ENCODE measurements at places on chromosomes 2 and 18.

DNA sequence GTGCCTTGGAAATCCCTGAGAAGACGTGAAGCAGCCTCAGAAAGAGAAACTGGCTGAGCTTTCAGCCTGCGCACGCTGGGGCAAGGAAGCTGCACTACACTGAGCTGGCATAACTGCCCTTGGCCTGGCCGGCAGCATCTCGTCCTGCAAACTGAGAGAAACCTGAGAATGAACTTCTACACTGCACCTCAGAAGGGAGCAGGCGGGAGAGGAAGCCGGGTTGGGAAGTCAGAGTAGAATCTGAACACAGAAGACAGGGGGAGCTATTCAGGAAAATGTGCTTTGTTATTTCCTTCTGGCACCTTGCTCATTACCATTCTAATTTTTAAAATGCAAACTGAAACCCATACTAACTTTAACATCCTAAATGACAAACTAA is 70.9 kb downstream of the ZEB2 start:
- no peak for DNase-seq

DNA sequence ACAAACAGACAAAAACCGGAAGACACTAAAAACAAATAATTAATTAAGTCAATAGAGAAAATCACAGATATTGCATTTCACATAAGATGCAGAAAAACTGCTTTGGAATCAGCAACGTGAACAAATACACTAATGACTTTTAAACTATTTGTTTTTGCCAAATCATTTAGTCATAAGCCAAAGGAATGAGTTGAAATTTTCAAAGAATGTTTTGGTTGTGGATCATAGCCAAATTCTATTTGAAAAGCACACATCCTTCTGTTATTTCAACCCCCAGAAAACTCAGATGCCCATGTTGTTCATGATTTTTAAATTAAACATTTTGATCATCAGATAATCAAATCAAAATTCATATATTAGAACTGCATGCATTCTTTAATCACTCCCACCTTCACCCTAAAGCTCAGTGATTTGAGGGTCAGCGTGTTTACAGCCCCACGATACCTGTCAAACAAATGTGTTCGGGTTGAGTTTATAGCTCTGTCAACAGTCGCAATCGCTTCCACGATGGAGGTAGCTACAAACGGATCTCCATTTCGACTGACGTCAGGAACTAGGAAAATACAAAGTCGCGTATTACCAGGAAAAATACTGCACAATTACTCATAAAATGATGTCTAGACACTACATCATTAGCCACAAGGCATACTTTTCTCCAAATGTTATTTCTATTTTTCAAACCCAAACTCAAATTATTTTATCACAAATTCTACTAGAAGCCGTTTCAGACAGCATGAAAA is 90.2 kb downstream of the PXDN start:
- DNase-seq, result no peak

DNA sequence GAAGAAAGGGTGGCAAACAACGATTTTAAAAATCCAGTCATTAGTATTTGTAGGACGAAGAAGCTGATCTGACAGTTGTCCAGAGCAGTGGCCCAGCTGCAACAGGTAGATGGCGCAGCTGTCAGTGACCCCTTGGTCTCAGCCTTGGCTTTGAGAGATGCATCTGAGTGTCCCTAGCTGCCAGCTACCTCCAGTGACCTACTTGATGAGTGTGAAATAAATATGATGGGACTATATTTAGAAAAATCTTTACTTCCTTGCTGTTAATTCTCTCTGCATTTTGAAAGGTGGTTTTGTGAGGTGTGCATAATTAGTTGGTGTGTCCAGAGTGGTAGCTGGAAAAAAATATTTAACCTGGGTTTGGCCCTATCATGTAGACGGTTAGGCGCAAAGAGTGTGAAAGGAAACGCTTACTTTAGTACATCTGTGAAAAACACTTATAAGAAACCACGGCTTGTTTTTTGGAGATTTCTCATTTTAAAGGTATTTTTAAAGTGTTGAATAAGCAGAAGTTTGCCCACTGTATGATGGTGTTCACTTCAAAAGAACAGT is 963 bp downstream of the INPP1 start:
- no peak for DNase-seq

DNA sequence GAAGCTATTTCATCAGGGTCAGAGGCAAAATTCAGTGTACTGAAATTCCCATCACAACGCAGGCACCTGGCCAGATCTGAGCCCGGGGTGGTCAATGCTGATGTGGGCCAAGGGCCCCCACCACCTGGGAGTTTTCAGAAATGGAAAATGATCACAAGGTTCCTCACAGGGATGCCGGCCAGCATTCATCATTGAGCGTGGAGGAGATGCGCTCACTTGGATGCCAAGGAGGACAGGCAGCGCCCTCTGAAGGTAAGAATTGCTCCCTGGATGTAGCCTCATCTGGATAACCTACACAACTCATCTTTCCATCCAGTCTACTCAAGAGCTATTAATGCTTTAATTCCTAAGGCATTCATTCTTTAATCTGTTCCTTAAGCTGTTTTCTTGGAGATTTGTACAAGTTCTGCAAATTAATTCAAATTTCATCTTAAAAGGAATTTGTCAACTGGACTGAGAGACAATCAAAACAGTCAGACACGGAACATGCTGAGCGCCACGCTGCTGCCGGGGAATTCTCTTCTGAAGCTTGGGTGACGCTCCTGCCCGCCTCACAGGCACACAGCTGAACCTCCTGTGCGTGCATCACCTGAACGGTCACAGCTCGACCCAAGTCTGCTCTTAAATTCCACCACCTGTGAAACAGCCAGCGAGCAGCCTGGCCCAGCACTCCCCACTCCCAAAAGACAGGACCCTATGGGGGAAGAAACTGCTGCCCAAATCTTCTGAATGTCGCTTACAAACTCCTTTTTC is 206.7 kb downstream of the HDAC4 start:
- DNase-seq, result no peak

DNA sequence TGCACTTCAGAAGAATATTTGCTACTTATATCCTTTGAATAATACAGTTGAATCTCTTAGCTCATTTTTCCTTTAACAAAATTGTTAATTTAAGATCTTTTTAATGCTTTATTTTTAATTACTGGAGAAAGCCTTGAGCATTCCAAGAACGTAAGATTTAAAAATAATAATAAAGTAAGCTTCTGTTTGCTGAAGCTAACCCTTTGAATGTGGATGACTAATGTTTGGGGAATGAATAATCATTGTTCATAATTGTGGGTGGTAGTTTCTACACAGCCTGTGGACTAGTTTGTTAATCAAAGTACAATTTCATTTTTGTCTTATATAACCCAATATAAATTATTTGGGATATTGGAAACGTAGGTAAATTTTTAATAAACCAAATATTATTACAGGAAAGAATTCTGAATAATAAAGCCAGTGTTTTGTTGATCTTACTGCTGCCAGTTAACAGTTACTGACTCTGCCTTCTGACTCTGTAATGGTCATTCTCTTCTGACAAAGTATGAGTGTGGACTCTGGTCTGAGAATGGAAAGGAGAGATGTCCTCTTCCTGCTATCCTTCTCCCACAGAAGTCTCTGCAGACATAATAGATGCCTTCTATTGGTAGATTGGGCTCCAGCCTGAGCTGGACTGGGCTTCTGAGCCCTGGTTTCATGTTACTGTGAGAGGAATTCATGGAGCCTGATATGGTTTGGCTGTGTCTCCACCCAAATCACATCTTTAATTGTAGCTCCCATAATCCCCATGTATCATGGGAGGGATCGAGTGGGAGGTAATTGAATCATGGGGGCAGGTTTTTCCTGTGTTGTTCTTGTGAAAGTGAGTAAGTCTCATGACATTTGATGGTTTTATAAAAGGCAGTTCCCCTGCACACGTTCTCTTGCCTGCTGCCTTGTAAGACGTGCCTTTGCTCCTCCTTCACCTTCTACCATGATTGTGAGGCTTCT is 292.7 kb upstream of the SLC39A10 start:
- DNase-seq, result no peak

DNA sequence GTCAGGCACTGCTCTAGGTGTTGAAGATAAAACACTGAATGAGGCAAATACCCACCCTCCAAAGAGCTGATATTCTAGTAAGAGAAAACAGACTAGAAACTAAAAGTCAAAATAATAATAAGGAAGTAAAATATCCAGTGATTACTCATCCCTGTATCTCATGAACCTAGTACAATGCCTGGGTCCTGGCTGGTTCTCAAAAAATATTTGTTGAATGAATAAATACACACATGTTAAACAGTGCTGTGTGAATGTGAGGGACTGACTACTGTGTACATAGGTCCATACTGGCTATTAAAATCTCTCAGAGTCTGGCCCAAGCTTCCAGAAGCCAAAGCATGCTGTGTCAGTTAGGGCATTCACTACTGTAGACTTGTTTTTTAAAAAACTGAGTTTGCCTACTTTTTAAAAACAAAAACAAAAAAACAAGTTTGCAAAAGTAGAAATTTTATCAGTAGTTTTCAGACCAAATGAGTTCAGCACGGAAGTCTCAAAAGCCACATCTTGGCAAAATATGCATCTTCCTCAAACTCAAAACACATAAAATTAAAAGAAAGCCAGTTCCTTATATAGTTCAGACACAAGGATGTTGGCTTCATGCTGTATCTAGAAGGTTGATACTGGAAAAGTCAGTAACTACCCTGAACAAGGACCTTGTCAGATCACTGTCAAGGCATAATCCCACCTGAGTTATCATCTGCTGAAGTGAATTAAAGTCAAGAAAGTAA is 136.2 kb downstream of the THADA start:
- no peak for DNase-seq

DNA sequence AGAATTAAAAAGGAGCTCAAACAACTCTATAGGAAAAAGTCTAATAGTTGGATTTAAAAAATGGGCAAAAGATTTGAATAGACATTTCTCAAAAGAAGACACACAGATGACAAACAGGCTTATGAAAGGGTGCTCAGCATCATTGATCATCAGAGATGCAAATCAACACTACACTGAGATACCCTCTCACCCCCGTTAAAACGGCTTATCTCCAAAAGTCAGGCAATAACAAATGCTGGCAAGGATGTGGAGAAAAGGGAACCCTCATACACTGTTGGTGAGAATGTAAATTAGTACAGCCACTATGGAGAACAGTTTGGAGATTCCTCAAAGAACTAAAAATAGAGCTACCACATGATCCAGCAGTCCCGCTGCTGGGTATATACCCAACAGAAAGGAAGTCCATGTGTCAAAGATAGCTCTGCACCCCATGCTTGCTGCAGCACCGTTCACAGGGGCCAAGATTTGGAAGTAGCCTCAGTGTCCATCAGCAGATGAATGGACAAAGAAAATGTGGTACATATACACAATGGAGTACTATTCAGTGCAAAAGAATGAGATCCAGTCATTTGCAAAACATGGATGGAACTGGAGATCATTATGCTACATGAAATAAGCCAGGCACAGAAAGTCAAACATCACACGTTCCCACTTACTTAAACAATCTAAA is 46.7 kb upstream of the B3GNT7 start:
- no peak for DNase-seq

GRCh38 chr18:41665210-41665609 is 289.8 kb upstream of the PIK3C3 start:
- DNase-seq, result no peak

DNA sequence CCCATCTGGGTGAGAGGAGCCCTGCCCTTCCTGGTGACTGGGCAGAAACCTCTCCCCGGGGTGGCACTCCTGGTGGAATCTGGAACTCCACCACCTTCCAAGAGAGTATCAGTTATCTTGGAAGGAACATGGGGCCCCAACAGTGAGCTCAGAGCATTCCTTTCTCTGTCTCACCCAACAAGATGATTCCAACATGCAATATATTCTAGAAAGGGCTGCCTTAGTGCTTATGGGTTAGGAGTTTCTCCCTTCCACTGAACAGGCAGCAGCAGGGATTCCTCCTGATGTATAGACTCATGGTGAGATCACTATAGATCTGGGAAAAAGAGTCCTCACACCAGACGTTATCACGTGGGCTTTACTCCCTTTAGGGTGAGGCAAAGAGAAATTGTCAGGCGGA is 147.1 kb downstream of the COL4A4 start:
- no peak for DNase-seq

DNA sequence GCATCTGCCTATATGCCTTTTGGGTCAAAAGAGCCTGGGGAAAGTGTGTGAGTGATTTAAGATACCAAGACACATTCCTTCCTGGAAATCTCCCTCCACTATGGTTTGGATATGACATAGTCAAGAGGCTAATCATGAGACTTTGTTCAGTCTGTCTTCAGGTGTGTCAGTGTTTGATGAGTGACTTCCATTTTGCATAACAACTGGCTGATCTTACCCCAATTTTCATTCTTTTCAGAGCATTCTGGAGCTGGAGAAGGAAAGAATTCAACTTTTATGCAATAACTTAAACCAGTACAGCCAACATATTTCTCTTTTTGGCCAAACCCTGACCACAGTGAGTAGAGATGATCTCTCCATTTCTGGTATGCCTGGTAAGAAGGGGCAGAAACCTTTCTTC is 39.4 kb downstream of the SPC25 start:
- DNase-seq, result no peak

- DNase-seq, result no peak
Measured at GRCh38 chr2:43887176-43887575, 48.4 kb downstream of the ABCG8 start.

- DNase-seq, result no peak
Measured at GRCh38 chr2:45446016-45446415, 165.1 kb downstream of the SRBD1 start.

- DNase-seq, result no peak
Measured at GRCh38 chr2:77666251-77666980, 144.2 kb upstream of the LRRTM4 start.

- no peak for DNase-seq
Measured at GRCh38 chr2:8740136-8740535, 58.3 kb downstream of the ID2 start.

DNA sequence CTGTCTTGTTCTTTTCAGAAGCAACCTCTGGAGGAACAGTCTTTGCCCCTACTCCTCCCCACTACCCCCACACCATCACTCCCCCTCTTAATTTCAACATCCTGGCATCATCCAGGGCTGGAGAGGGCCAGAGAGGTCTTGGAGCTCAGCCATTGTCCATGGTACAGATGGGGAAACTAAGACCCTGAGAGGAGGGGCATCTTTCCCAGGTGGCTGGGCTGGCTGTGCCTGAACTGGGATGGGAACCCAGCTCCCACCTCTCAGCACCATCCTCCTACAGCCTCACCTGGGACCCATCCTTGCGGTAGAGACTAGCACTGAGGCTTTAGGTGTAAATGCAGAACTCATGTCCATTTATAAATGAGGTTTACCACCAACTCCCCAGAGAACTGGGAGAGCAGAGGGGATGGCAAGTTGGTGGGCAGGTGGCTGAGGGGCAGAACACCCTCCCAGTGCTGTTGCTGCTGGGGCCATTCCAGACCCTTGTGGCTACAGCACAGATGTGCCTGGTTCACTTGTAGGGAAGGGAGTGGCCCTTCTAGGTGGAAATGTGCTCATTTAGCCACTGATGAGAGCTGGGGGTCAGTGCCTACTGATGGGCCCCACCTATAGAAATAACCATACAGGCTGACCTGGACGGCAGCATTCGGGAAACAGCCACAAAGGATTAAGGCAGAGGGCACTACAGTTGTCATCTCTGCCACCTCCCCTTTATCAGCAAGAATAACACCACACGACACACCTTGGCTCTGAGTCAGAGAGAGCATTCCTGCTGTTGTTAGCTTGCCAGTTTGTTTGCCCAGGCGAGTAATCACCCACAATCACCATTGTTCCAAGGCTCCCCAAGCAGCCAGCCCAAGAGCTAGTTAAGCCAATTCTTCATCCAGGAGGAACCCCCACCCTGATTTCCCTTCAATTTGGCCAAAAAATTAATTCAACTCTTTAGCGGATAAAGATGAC is 2.1 kb downstream of the MLPH start:
- DNase-seq, result no peak

GRCh38 chr2:49360407-49360767 is 206.1 kb upstream of the FSHR start:
- no peak for DNase-seq

- no peak for DNase-seq
Measured at GRCh38 chr2:1585635-1586034, 158.7 kb downstream of the PXDN start.

Data from stimulated activated CD8-positive, alpha-beta memory T cell treated with anti-CD3 and anti-CD28 coated beads, Interleukin-7, amount 100 ng/mL, for 1 hour (primary cell).